ENCODE measurements at places on chromosomes 2 and 18. TPM values are rescaled to one million over a fixed set of nuclear protein-coding genes. Genes with fewer than 3 reads are reported as not detected.

Gene AMER3
- total RNA-seq, result not detected

Gene PTPRN
- total RNA-seq, result 6.8 TPM

Gene TOGARAM2
- total RNA-seq, result not detected

Gene PROC
- 1.3 TPM for total RNA-seq

Gene CAPN13
- not detected for total RNA-seq

Gene MOGAT1
- total RNA-seq, result not detected

Gene KLHL14
- 0.02 TPM for total RNA-seq

Gene ANTXR1
- total RNA-seq, result 34.5 TPM

Gene DHX57
- total RNA-seq, result 6.7 TPM

Gene PNO1
- 26.4 TPM for total RNA-seq

Gene HK2
- total RNA-seq, result 6.0 TPM

Gene CNDP1
- total RNA-seq, result not detected

Gene IL1R2
- total RNA-seq, result 3.3 TPM

Gene CIB4
- not detected for total RNA-seq

Gene CD302
- 9.4 TPM for total RNA-seq

Gene CYP27C1
- 0.08 TPM for total RNA-seq

Gene RAX
- total RNA-seq, result not detected

Gene GALR1
- total RNA-seq, result under 0.01 TPM

Gene FEV
- not detected for total RNA-seq

Gene ADD2
- total RNA-seq, result 16.3 TPM

Gene TMEM169
- 0.16 TPM for total RNA-seq

Gene SERPINB10
- total RNA-seq, result 1.0 TPM

Gene GALNT1
- total RNA-seq, result 70.6 TPM
